ENCODE measurements at places on chromosomes 4 and X. TPM values are rescaled to one million over a fixed set of nuclear protein-coding genes. Genes with fewer than 3 reads are reported as not detected.

DNA sequence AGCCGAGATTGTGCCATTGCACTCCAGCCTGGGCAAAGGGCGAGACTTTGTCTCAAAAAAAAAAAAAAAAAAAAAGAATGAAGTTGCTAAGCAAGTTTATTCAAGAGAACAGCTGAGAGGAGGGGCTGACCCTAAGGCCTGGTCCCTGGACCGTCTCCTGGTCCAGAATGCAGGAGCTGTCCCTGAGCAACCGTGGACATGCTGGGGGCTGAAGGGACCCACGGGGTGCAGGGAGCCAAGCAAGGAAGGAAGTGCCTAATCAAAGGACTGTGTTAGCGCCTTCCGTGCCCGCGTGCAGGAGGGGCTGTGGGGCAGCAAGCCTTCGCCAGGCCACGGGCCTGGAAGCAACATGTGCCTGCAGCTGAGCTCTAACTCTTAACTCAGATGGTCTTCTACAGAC lies 39.1 kb upstream of the CDKN2AIP start:
- H3K27me3 ChIP-seq = peaks cover 2% of the 10 kb centered on the region
- H3K27ac ChIP-seq = no peak overlapping the region
- no peaks in the 10 kb centered on the region for H3K36me3 ChIP-seq

DNA sequence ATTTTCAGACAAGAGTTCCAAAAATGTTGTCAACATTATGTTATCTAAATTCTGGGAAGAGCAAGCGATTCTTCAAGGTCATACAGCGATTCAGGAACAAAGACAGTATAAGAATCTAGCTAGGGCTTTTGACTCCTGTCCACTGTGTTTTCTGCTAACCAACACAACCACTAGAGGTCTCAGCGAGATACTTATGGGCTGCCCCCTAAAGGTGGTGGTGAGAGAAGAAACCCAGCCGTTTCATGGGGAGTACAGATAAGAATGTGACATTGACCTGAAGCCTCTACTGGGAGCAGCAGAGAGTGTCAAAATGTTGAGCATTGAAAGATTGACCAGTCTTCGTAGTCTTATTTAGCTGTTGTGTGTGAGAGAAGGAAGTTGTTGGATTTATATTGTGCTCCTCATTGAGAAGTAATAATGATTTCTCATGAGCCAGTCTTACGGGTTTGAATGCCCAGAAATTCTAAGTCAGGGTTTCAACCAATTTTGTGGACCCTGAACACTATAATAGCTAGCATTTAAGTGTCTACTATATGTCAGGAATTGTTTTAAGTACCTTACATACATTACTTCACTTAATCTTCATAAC lies 168.3 kb downstream of the SPRY1 start:
- H3K4me1 ChIP-seq = peaks cover 13% of the 10 kb centered on the region
- no peaks in the 10 kb centered on the region for H3K36me3 ChIP-seq
- no peak for DNase-seq
- H3K27me3 ChIP-seq = no peaks in the 10 kb centered on the region

GRCh38 chr4:88382621-88383020 lies 4.0 kb downstream of the HERC6 start:
- H3K27ac ChIP-seq = no peak overlapping the region
- H3K4me3 ChIP-seq = no peak overlapping the region
- peaks cover 6% of the 10 kb centered on the region for H3K27me3 ChIP-seq
- DNase-seq = no peak

DNA sequence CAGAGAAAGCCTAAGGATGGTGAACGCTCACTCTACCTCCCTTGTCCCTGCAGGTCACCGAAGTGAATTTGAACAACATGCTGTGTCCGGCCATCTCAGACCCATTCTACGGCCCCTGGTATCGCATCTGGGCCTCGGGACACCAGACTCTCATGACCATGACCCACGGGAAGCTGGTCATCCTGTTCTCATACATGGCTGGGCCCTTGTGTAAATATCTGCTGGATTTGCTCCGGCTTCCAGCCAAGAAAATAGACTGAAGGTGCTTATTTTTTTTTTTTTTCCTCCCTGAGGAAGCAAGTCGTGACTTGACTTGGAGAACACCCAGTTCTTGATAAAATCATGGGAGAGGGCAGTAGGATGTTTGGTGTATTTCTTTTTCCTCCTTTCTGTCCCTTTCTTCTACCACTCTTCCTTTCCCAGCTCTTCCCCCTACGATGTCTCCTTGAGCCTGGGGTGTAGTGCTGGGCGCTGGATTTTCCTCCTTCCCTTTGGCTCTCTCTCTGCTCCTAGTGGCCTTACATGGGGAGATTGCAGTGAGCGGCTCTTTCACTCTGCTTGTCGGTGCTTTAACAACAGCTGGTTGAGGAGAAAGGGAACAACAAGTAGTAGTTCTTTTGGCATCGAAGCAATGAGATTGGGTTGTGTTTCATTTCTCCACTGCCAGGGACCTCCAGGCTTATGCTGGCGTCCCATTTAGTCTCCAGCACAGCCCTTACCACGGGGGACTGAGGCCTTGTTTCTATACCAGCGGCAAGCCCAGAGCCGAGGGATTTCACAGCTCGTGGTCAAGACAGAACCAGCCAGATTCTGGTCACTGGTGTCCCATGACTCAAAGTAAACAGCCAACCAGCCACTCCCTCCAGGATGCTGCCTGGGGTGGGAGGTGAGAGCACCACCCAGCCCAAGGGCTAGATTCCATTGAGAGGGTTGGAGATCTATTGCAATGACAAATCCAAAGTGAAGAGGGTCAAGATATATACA lies 144.4 kb downstream of the AMMECR1 start:
- H3K27me3 ChIP-seq = no peaks in the 10 kb centered on the region
- H3K4me3 ChIP-seq = no peak overlapping the region
- no peak overlapping the region for H3K27ac ChIP-seq
- no peak for DNase-seq

DNA sequence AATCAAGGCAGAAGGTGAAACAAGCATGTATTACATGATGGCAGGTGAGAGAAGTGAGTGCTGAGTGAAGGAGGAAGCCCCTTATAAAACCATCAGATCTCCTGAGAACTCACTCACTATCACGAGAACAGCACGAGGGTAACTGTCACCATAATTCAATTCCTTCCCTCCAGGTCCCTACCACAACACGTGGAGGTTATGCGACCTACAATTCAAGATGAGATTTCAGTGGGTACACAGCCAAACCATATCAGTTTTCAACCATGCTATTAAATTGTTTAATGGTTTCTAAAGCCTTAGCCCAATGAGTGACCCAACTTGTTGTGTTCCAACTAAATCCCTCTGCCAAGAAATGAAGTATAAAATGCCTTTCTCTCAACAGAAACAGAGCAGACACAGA lies 519.8 kb downstream of the GBA3 start:
- no peak for DNase-seq
- H3K27ac ChIP-seq = no peak overlapping the region
- no peaks in the 10 kb centered on the region for H3K36me3 ChIP-seq
- peaks cover 5% of the 10 kb centered on the region for H3K27me3 ChIP-seq
- H3K4me1 ChIP-seq = no peaks in the 10 kb centered on the region
- H3K4me3 ChIP-seq = no peak overlapping the region

GRCh38 chrX:151370906-151371305 lies 26.1 kb upstream of the VMA21 start:
- no peak for DNase-seq
- H3K4me3 ChIP-seq = no peak overlapping the region
- no peak overlapping the region for H3K27ac ChIP-seq
- no peaks in the 10 kb centered on the region for H3K4me1 ChIP-seq
- peaks cover 16% of the 10 kb centered on the region for H3K27me3 ChIP-seq
- H3K36me3 ChIP-seq = no peaks in the 10 kb centered on the region

DNA sequence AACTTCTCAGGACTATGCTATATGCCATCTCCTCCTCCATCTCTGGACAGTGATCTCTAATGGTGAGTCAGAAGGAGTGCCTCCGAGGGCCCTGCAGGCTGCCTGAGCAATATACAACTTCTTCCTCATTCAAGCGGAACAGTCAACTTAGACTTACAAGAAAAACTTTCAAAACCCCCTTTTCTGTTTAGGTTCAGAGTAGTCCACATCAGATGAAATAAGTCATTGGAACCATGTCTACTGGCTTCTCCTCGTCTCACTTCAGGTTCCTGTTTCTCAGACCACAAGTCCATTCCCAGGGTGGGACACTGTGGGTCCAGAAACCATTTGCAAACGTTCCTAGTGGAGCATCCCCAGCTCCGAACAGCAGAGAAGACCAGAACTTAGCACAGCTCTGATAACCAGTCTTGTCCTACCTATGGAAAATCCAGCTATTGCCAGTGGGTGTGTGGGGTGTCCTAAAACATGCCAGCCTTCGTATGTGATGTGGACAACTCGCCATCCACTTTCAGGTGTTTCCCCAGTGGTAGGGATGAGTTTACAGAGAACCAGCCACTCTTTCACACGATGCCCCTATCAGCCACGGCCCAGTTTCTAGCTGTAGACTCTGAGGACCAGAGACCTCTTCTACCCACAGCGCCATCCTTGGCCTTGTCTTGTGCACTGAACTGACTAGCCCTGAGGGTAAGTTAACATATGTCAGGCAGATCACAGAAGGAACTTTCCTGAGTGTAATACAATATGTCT lies 32.7 kb upstream of the NKRF start:
- DNase-seq = no peak
- H3K27ac ChIP-seq = no peak overlapping the region
- H3K27me3 ChIP-seq = no peaks in the 10 kb centered on the region
- H3K4me3 ChIP-seq = no peak overlapping the region
- H3K4me1 ChIP-seq = no peaks in the 10 kb centered on the region

Gene CT45A5
- total RNA-seq = not detected

Gene ARR3
- total RNA-seq = not detected

Gene SERTM2
- total RNA-seq = 8.9 TPM

Gene NLRP2B
- not detected for total RNA-seq

Gene WDR17
- 6.1 TPM for total RNA-seq

Gene BRCC3
- 29.8 TPM for total RNA-seq

Measured in type B pancreatic cell (in vitro differentiated cells).